Stimulated activated CD4-positive, alpha-beta T cell treated with anti-CD3 and anti-CD28 coated beads, Interleukin-15, amount 100 ng/mL, for 1 hour (primary cell): ENCODE measurements at places on chromosomes 11 and 22.
A peak's percentile ranks its signal among the peaks of the same experiment; 100 is the strongest.

GRCh38 chr11:131154351-131154750, 216.1 kb upstream of the NTM start:
- DNase-seq, result no peak

DNA sequence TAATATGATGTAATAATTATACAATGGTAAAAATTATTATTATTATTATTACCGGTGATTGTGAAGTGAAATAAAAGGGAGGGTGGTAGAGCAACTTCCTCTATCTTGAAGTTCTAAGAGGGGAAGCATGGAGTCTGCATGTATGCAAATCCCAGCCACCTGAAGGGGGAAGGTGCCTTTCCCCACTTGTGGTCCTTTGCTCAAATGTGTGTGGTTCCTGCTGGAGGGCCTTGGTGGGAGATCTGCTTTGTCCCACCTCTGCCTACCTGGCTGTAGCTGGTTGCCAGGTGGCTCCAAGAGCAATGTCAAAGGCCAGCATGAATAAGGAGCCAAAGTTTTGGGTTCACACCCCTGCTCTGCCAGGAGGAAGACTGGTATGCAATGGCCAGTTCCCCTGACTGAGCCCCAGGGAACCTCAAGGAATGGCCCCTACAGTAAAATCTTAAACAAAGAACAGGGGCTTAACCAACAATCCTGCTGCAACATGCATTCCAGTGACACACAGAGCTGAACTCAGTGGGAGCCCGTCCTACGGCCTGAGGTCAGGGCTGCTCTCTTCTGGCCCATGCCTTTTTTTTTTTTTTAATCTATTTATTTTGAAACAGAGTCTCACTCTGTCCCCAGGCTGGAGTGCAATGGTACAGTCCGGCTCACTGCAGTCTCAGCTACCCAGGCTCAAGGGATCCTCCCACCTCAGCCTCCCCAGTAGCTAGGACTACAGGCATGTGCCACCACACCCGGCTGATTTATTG, 8.5 kb downstream of the TMEM132A start:
- no peak for DNase-seq

DNA sequence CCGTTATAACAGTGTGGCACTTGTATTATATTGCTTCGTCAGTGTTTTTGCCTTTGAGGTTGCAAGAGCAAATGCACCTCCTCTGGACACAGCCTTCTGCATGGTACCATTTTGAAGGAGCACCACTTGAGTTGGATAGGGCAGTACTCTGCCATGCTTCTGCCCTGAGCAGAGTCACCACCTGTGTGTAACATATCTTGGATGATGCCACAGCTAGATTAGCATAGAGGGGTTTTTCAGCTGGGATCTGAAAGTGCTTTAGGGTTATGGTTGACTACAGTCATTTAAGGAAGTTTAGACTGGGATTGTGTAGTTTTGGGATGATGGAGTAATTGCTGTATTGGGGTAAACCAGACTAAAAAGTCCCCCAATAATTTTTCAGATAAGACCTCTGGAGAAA, 78.8 kb downstream of the PPP6R3 start:
- DNase-seq, result no peak

DNA sequence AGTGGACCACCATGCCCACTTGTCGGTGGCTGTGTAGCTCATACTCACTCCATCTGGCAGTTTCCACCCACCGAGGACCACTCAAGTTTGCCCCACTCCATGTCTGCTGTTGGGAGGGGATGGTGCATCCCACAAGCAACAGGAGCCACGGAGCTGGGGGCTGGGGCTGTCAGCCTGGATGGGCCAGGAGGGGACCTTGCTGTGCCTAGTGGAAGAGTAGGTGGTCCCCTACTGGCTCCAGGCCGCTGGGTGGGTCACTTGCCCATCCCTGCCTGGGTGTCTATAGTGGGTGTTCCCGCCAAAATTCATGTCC, 57.0 kb downstream of the SMIM38 start:
- DNase-seq, result no peak

- no peak for DNase-seq
Observed at GRCh38 chr11:41988951-41989572, 529.6 kb upstream of the LRRC4C start.

DNA sequence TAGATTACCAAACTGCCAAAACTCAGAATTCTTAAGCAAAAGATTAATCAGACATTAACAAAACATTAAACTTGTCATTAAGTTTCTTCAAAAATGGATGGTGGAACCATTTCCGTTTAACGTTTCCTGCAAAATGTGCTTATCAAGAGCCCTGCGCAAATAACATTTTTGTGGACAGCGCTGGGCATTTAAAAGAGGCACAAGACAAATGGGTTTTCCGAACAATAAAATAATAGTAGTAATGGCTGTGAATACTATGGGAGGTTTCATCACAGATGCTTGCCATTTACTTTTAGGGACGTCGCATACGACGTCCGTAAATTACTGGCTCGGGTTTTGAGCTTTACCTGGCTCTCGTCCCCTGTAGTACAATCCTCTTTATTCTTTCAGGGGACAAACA, 1.1 kb downstream of the NPAT start:
- DNase-seq, result no peak

DNA sequence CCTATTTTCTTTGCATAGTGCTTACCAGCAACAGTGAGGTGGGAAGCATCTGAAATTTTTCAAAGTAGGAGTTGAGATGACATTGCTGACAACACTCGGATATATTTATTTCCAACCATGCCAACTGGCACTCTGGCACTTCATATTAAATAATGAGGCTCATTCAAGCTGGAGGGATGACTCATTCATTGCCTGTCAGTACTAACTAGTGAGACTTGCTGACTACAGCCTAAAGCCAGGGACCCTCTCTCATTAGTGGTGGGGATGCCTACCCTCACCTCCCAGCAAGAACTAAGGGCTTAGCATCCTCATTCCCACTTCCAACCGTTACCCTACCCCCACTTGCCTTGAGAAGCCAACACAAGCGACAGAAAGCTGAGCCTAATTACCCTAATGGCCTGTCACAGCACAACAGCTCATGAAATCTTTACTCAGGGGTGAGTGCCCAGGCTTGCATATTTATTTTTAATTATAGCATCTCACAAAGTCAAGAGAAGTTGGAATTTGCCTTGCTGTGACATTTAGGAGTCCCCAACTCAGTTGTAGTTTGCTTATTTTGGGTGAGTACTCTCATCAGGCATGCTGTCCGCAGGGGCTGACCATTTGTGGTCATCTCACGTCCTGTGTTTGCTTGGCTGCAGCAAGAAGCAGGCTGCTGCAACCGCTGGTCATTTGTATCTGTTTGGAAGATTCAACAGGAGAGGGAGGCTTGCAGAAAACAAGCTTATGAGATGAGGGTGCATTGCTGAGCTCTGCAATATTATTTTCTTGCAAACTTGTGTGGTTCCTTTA, 181.6 kb upstream of the POU2AF2 start:
- no peak for DNase-seq

DNA sequence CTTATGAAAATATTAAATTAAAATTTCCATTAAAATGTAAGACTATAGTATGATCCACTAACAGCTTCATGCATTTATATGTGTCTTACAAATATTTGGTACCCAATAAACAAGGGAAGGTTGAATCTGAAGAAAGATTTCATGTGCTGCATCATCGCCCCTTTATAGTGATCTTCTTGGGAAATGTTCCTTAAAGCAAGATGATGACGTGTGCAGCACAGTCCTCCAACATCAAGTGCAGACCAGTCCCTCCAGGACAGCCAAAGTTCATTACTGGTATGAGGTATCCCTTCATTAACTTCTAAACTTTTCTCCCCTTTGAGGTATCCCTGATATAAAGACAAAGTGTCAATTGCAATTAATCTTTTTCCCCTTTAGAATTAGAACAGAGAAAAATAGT, 567.0 kb downstream of the METTL15 start:
- no peak for DNase-seq

- DNase-seq, result no peak
Observed at GRCh38 chr11:35426351-35426750, 7.0 kb upstream of the SLC1A2 start.

GRCh38 chr11:116512841-116513240, 259.9 kb downstream of the BUD13 start:
- no peak for DNase-seq

GRCh38 chr11:10457901-10458300, 2.8 kb downstream of the AMPD3 start:
- no peak for DNase-seq

- no peak for DNase-seq
Observed at GRCh38 chr11:11476971-11477645, 124.1 kb upstream of the CSNK2A3 start.

DNA sequence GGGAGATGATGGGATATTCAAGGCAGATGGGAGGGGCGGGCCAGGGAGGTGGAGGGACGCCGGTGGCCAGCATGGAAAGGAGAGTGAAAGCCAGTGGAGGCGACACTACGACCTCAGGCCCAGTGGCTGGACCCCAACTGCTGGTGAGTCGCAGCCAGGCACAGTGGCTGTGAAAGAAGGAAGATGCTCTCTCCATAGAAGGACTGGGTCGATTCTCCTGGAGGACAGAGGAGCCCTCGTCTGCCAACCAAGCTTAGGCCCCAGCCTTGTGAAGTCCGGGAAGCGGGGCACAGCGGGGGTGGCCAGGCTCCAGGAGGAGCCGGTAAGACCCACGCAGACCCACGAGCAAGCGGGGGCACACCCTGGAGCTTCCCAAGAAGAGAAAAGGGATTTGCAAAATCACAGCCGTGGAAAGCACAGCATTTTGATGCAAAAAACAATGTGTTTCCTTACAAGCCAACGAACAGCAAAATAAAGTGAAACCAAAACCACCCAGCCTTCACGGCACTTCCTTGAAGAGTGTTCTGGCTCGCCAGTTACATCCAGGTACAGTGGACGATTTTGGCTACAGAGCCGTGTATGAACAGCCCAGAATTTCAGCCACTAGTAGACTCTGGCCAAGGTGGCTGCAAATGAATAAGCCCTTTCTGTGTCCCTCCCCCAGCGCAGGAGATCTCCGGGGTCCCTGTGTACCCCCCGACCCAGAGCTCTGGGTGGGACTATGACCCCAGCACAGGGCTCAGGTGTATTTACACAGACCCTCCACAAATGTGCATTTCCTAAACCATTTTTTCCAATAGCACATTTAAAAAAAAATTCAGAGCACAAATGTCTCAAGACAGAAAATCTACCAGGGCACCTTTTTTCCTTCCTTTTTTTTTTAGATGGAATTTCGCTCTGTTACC, 96.9 kb downstream of the TRMU start:
- DNase-seq, result no peak

DNA sequence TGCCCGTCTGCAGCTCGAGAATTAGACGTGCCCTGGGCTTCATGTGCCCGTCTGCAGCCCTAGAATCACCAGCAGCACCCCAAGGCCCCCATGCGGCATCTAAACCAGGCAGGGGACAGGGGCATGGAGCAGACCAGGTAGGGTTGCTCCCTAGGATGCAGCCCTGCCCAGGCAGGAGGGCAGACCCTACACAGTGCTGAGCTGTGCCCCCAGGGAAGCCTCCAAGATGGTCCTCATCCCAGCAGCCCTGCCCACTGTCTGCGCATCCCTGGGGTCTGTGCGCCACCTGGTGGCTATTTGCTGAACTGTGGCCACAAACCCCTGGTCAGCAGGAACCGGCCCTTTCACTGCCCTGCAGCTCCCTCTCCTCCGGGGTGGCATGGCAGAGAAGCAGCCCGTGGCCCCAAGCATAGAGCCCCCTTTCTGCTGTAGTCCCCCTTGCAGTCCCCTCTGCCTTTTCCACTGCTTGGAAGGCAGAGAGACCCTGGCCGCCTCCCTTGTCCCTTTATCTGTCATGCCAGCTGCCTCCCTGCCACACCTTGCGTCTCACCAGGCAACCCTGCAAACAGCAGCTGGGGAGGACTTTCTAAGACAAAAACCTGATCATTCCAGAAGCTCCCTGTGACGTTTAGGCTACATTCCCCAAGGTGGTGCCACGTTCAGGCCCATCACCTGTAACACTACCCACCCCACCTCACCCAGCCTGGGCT, 86.6 kb downstream of the KCNQ1 start:
- peak; percentile 57 for DNase-seq

GRCh38 chr11:20055312-20055711, 105.0 kb downstream of the DBX1 start:
- DNase-seq, result no peak

GRCh38 chr11:8794677-8795103, 112.1 kb downstream of the RPL27A start:
- DNase-seq, result no peak

- DNase-seq, result no peak
Observed at GRCh38 chr22:29530716-29531115, 22.8 kb downstream of the THOC5 start.

DNA sequence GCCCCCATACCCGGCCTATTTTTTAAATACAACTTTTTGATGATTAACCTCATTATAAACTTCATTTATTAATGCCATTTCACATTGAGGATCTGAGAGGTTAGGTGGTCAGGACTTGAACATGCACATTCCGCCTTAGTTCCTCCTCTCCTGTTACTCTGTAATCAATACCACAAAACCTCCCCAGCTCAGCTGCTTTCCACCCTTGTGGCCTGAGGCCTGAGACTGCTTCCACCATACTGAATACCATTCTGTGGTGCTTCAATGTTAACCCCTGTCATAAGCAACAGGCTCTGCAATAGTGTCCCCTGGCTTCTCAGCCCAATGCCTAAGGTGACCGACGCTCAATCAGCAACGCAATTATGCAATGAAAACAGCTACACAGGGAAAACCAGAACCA, 405.4 kb downstream of the ETS1 start:
- DNase-seq, result no peak

GRCh38 chr22:41801147-41801819, 804 bp downstream of the CCDC134 start:
- no peak for DNase-seq

DNA sequence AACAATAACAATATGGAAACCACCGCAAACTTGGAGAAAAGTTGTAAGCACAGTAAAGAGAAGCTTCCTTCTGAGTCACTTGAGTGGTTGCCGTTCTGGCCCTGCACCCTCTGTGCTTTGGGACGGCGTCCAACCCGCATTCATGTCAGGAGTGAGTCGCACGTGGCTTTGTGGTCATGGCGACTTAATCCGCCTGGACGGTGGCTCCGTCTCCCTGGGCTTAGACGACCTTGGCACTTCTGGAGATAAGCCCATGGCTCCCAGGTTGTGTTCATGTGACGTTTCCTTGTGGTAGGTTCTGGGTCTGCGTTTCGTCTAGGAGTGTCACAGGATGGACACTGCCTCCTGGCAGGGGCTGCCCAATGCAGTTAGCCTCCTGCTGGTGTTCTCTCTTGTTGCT, 40.5 kb downstream of the TPCN2 start:
- no peak for DNase-seq

- DNase-seq, result no peak
Observed at GRCh38 chr11:13907678-13908077, 54.8 kb upstream of the SPON1 start.
